COR-L47 (cell line): ENCODE measurements at places on chromosomes 4 and X.

DNA sequence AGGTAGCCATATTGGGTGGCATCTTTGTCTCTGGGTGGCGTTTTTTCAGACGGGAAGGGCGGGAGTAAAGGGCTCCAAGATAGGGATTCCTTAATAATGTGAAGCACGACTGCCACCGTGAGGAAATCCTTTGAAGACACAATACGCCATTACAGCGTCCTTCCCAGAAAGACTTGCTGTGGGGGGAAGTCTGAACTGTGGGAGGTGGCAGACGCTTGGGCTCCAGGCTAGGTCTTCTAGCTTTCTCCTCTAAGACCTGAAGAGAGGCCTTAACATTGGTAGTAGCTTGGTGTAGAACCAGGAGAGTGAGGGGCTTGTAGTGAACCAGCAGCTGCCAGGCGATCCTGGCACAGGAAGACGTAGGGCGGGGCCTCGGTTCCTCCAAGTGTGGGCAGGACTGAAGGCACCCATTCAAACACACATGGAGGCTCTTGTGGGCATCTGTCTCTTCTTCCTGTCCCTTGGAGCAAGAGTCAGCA, 197.3 kb downstream of the OR13H1 start:
- DNase-seq = no peak

DNA sequence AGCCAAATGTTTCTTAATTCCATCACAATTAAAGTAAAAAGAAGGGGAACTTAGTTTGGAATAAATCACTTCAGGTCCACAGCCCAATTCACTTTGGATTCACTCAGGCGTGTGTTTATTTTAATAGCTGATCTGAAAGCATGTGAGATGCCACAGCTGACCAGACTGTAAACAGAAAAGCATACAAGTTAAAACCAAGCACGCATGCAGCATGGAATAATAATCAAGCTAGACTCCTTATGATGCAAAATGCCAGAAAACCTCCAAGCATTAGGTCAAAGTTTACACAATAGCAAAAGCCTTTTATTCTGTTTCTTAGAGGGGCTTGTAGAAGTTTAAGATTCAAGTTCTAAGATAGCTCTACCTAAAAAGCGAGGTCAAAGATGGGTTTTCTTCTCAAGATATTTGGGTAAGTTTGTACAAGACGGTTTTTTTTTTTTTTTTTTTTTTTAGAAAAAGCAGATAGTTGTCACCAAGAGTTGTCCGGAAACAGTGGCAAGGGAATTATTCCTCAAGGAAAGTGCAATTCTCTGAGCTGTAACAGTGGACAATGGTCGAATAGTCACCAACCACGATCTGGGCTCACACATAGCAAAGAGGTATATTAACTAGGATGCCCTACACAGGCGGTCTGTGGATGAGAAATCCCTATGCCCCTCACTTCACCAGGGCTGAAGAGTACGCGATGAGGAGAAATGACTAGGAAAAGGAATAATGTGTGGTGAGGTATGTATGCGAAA, 763 bp upstream of the PRRG1 start:
- DNase-seq = no peak

GRCh38 chr4:119100655-119101054, 35.0 kb upstream of the MYOZ2 start:
- DNase-seq = no peak

DNA sequence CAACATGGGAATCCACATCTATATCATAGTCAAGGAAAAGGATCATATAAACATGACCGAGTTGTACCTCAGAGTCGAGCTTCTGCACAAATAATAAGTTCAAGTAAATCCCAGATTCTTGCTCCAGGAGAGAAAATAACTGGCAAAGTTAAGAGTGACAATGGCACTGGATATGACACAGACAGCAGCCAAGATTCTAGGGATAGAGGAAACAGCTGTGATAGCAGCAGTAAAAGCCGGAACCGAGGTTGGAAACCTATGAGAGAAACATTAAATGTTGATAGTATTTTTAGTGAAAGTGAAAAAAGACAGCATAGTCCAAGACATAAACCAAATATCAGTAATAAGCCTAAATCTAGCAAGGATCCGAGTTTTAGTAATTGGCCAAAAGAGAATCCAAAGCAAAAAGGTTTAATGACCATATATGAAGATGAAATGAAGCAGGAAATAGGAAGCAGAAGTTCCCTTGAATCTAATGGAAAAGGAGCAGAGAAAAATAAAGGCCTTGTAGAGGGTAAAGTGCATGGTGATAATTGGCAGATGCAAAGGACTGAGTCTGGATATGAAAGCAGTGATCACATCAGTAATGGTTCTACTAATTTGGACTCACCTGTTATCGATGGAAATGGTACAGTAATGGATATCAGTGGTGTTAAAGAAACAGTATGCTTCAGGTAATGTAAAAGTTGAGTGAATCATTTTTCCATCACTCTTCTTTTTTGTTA, 50.4 kb downstream of the FABP2 start:
- DNase-seq = no peak

- no peak for DNase-seq
Measured at GRCh38 chrX:19615361-19615910, 100.1 kb upstream of the MAP3K15 start.

GRCh38 chrX:10423716-10424115, 196.7 kb downstream of the MID1 start:
- DNase-seq = no peak
